Cerebellar cortex (tissue), 1 donor: ENCODE measurements at places on chromosomes 16 and 17.
A peak's percentile ranks its signal among the peaks of the same experiment; 100 is the strongest.

DNA sequence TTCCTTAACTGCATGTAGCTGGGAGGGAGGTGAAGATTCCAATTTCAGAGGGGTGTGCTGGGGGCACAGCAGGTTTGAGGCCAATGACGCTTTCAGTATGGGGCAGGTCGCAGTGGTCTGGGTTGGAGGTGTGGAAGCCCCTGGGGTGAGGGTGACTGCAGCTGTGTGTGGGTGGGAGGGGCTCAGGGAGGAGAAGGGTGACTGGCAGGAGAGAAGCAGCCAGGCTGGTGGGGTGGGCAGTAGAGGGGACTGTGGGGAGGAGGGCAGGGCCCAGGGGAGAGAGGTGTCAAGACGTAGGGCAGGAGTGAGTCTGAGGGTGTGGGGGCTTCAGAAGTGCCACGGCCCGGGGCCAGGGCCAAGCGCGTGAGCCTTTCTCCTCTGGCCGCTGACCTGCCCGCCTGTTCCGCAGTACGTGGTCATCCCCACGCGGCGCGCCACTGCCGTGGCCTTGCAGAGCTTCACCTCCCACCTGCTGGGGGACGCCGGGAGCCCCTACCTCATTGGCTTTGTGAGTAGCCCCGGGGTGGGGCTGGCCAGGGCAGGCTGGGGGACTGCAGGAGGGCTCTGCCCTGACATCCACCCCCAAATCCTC, 19.4 kb downstream of the MYBBP1A start:
- no peak for DNase-seq

GRCh38 chr16:85637808-85638647, 24.9 kb downstream of the GSE1 start:
- no peak for DNase-seq

DNA sequence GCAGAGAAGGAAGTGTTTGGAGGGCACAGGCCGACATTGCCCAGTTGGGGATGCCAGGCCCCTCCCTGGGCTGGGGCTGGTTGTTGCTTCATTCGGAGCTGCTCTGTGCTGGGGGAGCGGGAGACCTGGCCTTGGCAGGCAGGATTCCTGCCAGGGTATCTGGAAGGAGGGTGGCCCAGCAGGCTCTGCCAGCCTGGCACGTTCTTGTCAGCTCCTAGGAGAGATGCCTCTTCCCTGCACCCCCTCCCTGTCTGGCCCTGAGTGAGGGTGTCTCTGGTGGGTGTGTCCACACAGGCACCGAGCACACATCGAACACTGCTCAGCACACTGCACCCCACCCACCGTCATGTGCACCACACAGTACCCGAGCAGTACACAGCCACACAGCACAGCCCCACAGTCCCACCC, 35.2 kb downstream of the ARHGAP23 start:
- DNase-seq, result no peak

GRCh38 chr17:40340880-40341807, 23.4 kb downstream of the GJD3 start:
- DNase-seq, result peak; percentile 65

GRCh38 chr17:27889711-27890251, 3.4 kb downstream of the LYRM9 start:
- DNase-seq, result no peak

- no peak for DNase-seq
Measured at GRCh38 chr17:2977157-2977556, 86.2 kb downstream of the OR1D5 start.
